ENCODE measurements at places on chromosomes 12 and 14.

DNA sequence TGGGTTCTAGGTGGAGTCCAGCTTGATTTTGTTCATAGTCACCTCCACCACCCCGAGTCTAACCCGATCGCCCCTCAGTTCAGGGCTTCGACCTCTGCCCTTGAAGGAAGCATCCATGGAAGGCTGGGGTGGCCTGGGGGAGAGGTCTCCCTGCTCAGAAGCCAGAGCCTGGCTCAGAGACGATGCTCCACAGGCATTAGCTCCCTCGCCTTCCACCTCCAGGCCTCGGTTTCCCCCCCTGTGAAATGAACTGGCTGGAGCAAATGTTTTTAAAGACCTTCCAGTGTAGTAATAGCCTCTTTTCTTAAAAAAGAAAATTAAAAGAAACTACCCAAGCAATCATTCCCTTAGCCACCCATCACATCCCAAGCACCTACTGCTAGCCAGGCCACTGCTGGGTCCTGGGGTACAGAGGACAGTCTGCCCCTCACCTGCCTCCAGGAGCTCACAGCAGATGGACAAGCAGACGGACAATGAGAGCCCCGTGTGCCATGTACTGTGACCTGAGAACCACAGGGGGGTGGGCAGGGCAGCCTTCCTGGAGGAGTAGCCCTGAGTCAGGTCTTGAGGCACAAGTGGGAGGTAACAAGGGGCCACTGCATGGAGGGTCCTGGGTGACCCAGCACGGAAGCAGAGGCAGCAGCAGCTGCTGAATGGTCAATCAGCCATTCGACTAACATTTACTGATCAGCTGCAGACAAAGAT, 42.3 kb upstream of the EML1 start:
- DNase-seq = no peak

GRCh38 chr12:57518176-57518919, 2.0 kb downstream of the DDIT3 start:
- DNase-seq = no peak

DNA sequence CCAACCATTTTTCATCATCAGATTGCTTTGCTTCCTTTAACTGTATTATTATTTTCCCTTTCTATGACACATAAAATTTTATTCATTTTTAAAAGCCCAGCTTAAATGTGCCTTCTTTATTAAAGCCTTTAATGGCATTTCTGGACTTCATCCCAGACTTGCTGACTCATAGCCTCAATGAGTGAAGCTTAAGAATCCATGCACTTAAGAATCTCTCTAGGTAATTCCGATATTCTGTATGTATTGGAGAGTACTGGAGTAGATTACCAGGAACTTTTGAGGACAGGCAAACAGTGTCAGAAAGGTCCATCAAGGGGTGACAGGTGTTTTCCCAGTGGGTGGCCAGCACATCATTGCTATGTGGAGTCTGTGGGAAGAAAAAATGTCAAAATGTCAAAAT, 107.9 kb downstream of the PTPRQ start:
- no peak for DNase-seq

DNA sequence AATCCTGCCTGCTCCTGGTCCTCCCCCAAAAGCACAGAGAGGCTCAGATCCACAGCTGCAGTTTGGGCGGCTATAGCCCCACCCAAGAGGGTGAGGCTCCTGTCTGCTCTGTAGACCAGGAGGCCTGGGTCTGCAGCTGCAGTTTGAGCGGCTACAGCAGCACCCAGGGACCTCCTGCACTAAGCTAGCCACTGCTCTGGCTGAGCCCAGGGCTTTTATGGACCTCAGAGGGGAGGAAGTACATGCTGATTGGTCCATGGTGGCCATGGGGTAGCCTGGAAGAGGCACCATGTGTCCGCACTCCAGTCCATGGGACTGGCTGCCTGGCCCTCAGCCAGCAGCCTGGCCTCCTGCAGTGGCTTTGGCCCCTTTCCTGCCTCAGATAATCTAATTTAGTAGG, 49.6 kb upstream of the GSC start:
- DNase-seq = no peak

- no peak for DNase-seq
Measured at GRCh38 chr12:52442600-52443061, 8.5 kb upstream of the KRT75 start.

- no peak for DNase-seq
Measured at GRCh38 chr12:11819643-11820042, 170.2 kb downstream of the ETV6 start.

- no peak for DNase-seq
Measured at GRCh38 chr12:41334390-41334789, 146.3 kb downstream of the PDZRN4 start.

DNA sequence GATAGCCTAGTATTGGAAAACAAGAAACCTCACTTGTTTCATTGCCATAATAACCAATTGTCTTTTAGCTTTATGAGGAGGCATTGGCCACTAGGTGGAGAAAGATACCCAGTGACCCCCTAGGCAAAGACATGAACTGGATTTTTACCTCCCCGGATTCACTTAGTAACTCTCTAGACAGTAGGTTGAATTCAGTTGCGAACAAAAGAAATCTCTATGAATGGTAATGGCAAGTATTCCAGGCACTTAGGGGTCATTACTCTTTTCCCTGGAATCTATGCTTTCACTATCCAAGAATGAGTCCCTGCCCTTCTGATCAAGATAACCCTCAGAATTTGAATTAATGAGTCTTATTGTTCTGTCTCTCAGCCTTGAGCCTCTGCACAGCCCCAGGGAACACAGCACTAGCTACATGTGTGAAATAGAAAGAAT, 29.5 kb upstream of the RHOJ start:
- DNase-seq = peak; percentile 45

GRCh38 chr12:110530511-110530910, 28.4 kb downstream of the RAD9B start:
- DNase-seq = no peak

DNA sequence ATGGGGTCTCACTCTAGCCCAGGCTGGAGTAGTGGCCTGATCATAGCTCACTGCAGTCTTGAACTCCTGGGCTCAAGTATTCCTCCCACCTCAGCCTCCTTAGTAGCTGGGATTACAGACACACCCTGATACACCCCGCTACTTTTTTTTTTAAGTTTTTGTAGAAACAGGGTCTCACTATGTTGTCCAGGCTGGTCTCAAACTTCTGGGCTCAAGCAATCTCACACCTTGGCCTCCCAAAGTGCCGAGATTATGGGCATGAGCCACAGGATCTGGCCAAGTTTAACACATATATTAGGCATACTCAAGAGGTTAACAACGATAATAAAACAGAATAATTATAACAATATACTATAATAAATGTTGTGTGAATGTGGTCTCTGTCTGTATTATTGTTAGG, 25.8 kb downstream of the PPTC7 start:
- DNase-seq = no peak

GRCh38 chr12:122886851-122887818, 8.8 kb downstream of the VPS37B start:
- no peak for DNase-seq

- no peak for DNase-seq
Measured at GRCh38 chr12:590206-590750, 73.0 kb downstream of the NINJ2 start.

GRCh38 chr12:64903479-64904152, 79.2 kb downstream of the TBC1D30 start:
- no peak for DNase-seq

DNA sequence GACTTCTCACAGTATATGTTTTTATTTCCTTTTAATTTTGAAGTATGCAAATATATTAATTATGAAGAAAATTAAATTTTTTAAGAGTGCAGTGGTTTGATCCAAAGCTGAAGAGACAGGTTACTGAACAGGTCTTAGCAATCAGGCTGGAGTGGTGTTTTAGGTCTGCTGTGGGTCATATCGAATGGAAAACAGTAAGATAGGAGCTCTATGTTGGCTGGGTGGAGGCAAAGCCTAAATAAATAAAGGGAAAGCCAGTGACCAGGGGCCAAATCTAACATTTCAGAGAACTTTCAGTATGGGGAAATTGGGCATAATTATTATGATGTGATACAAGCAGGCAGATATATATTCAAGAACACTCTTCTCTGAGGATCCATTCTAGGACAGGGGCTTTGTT, 12.7 kb upstream of the TSPAN8 start:
- no peak for DNase-seq

GRCh38 chr12:109827566-109828550, 5.3 kb downstream of the TRPV4 start:
- DNase-seq = no peak

DNA sequence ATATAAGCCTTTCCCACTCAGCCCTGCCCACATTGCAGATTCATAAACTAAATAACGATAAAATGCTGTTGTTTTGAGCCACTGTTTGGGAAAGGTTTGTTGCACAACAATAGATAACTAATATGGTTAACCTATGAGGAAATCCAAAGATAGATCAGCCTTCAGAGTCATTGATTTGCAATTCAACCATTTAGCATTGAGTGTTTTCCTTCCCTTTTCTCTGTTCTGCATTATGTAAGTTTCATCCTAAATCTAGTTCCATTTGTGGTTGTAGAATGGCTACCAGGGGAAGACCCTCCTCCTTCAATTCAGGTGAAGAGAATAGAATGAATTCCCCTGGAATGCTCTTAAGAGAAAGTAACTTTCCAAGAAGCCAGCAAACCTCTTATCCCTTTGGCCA, 19.6 kb downstream of the TC2N start:
- no peak for DNase-seq

- no peak for DNase-seq
Measured at GRCh38 chr14:77154421-77154820, 12.8 kb upstream of the ZDHHC22 start.

DNA sequence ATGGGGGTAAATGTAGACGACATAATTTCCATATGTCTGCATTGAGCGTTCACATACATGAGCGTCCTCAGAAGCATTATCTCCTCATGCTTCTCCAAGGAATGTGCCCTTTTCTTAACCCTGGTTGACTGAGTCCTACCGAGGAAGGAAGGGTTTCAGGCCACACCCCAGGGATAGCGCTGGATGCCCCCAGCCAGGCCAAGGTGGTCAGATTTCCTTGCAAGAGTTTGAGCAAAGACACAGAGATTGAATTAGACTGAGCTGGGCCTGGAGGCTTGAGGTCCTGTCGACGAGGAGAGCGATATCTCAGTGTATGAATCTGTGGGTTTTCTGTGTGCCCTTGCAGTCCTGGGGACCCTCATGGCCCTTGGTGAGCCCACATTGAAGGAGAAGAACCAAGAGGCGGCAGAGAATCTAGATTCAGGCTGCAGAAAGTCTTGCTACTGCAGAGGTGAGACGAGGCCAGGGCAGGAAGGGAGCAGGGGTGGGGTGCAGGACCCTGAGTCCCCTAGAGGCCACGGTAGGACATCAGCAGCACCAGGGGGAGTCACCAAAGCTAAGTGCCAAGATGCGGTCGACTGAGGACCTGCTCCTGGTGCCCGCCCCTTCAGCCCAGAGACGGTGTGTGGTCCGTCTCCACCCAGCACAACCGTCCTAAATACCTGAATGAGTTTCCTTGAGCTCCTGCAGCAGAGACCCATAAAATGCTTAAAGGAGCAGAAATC, 94.7 kb upstream of the DIO3 start:
- no peak for DNase-seq

- DNase-seq = no peak
Measured at GRCh38 chr12:14948672-14949071, 10.3 kb upstream of the ERP27 start.

DNA sequence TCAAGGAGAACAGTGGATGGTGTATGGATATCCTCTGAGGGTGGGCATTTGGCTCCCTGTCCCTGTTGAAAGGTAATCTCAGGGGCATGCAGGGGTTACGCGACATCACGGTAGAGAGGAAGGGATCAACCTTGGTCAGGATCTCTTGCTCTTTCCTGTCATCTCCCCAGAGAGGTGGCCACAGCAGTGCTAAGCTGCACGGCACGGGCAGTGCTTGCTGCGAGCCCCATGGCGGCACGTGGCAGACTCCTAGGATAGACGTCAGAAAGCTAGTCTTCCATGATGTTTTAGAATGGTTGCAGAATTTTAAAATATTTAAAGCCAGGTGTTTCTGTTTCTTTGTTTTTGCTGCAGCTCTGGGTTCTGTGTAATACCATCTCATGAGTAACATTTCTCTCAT, 41.0 kb downstream of the DYNC1H1 start:
- no peak for DNase-seq

DNA sequence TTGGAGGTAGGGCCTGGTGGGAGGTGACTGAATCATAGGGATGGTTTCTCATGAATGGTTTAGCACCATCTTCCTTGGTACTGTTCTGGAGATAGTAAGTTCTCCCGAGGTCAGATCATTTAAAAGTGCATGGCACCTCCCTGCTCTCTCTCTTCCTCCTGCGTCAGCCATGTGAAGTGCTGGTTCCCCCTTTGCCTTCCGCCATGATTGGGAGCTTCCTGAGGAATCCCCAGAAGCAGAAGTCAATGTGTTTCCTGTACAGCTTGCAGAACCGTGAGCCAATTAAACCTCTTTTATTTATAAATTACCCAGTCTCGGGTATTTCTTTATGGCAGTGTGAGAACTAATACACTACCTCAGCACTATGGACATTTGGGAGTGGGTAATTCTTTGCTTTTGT, 4.8 kb upstream of the LGMN start:
- DNase-seq = no peak

DNA sequence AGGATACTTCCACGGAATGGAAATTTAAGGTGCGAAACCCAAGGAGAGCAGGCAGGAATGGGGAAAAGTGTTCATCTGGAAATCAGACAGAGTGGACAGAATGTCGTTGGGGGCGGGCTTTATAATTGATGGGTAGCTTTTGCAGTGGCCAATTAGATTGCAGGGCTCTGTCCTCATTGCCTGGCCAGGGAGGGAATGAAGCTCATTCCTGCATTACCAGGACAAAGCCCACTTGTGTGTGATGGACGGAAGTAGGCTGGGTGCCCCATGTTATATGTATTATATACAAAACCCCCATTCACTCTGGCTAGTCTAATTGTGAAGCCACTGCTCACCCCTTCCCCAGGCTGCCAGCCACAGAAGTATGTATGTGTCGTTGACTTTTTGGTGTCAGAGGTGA, 23.6 kb downstream of the ZNF664 start:
- no peak for DNase-seq

All from HepG2 (cell line).